ENCODE measurements at places on chromosomes 2 and 18. TPM values are rescaled to one million over a fixed set of nuclear protein-coding genes. Genes with fewer than 3 reads are reported as not detected.

DNA sequence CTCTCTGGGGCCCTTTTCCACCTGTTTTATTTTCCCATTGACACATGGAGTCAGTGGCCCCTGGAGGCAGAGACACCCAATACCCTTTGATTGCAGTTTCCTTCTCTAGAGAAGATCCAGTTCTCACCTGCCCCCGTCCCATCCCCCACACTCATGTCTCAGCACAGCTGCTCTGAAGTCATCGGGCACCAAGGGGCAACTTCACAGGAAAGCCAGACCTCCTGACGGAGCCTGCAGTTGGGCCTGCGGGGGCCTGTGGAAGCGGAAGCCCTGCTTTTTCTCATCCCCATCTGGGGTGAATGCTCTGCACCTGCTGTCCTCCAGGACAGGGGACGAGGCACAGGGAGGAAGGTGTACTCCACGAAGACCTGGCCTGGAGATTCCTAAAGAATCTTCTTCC is 308.3 kb upstream of the EPAS1 start:
- no peak for DNase-seq
- no peaks in the 10 kb centered on the region for H3K27me3 ChIP-seq
- no peak overlapping the region for H3K27ac ChIP-seq
- no peaks in the 10 kb centered on the region for H3K4me1 ChIP-seq

GRCh38 chr2:27086090-27086723 is 365 bp upstream of the KHK start:
- peak overlapping the region; percentile 91 for H3K4me3 ChIP-seq
- H3K27me3 ChIP-seq: no peaks in the 10 kb centered on the region
- no peaks in the 10 kb centered on the region for H3K36me3 ChIP-seq
- peak; percentile 97 for DNase-seq

DNA sequence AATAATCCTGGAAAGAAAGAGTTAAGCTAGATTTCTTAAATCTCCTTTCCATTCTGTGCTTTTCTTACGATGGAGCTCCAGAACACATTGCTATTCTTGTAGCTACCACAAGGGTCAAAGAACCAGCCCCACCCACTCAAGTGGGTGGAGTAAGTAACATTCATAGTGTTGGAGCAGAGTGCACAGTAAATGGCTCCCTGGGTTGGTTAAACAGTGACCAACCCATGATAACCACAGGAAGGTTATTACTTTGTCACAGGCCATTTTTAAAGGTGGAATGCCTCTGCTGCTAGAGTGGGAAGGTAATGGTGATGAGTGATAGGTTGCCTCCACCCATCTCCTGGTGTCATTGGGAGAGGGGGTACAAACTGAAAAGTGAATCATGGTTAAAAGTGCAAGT is 13.9 kb downstream of the ARPC2 start:
- H3K4me3 ChIP-seq: no peak overlapping the region
- peaks cover 28% of the 10 kb centered on the region for H3K4me1 ChIP-seq
- no peaks in the 10 kb centered on the region for H3K27me3 ChIP-seq

Gene GRB14
- total RNA-seq: 3.6 TPM
